ENCODE measurements at places on chromosomes 16 and 17.
A peak's percentile ranks its signal among the peaks of the same experiment; 100 is the strongest.

DNA sequence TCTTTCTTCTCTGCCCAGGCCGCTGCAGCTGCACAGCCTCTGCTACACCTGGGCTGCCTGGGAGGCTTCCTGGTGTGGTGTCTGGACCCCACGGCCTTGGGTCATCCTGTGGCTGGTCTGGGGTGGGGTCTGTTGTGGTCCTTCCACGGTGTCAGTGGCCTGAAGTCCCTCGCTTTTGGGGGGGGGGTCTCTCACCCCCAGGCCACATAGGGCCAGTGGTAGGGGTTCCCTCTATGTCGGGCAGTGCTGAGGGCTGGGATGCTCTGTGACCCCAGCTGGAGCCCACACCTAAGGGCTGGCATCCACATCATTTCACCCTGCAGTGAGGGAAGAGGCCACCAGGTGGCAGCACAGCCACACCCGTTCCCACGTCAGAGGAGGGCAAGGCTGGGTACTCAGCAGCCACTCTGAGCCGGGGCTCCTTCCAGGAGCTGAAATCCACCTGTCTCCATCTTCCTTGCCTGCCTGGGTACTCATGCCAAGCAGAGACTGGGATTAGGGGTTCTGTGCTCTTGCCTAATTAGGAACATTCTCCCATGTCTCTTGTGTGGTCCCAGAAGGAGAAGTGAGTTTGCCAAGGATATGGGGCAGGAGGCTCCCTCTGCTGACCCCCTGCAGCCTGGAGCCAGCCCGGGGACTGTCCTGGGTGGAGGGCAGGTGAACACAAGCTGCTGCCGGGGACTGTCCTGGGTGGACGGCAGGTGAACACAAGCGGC, 13.0 kb downstream of the ENGASE start:
- peak; percentile 93 for DNase-seq

DNA sequence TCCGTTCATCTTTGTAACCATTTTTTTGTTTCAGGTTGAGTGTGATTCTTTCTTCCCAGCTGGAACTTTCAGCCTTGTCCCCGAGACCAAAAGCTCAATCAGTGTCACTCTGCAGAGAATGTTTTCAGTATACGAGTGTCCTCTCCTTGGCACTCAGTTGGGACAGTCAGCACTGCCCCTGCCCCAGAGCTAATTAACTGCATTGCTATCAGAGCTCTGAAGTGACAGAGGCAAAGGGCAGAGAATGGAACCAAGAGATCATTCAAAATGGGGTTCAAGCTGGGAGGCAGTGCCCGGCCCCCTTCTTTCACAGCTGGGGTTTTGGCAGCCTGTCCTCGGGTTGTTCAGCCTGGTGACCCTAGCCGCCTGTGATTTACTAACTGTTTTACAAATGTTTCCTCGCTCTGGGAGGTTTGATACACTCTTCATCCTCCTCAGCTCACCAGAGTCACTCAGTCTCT, 195.9 kb upstream of the TBX2 start:
- DNase-seq: no peak

GRCh38 chr16:83971165-83972130, 3.4 kb downstream of the NECAB2 start:
- DNase-seq: no peak

- DNase-seq: no peak
These were observed 161.9 kb downstream of the WSCD1 start for GRCh38 chr17:6231886-6232731.

DNA sequence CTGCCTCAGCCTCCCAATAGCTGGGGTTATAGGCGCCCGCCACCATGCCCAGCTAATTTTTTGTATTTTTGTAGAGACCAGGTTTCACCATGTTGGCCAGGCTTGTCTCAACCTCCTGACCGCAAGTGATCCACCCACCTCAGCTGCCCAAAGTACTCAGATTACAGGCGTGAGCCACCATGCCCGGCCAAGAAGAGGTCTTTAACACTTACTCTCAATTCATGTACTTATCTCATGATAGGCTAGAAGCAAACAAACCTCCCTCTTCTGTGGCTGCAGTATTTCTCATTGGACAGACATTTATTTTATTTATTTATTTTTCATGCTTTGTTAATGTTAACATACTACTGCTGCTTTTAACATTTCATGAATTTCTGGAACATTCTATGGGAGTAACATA, 7.0 kb upstream of the NT5C start:
- DNase-seq: no peak

Measured in GM20000 (cell line).